ENCODE measurements at places on chromosomes 7 and 10. TPM values are rescaled to one million over a fixed set of nuclear protein-coding genes. Genes with fewer than 3 reads are reported as not detected.

Gene ANKRD22
- not detected for polyA plus RNA-seq

Gene UPK3B
- polyA plus RNA-seq, result 0.25 TPM

Gene FBXO24
- polyA plus RNA-seq, result 2.6 TPM

Gene OR2A5
- 0.30 TPM for polyA plus RNA-seq

Gene CPA2
- 0.35 TPM for polyA plus RNA-seq

Gene SLC16A9
- polyA plus RNA-seq, result 26.6 TPM

Gene ADAM12
- 11.2 TPM for polyA plus RNA-seq

Gene RAPGEF5
- 19.5 TPM for polyA plus RNA-seq

Gene FAM25A
- polyA plus RNA-seq, result not detected

Gene MSMB
- polyA plus RNA-seq, result not detected

Gene PTPN20
- 13.2 TPM for polyA plus RNA-seq

Gene IDI2
- 0.12 TPM for polyA plus RNA-seq

Gene ZNF273
- polyA plus RNA-seq, result 16.0 TPM

Gene ANKRD7
- polyA plus RNA-seq, result 1.8 TPM

Gene CYP2C19
- 0.08 TPM for polyA plus RNA-seq

Gene C10orf67
- 0.56 TPM for polyA plus RNA-seq

Gene CFTR
- 19.2 TPM for polyA plus RNA-seq

Gene ARMS2
- 0.52 TPM for polyA plus RNA-seq

Gene TRPV6
- polyA plus RNA-seq, result 1.5 TPM

Gene C10orf105
- 8.2 TPM for polyA plus RNA-seq

Gene BTBD16
- 2.5 TPM for polyA plus RNA-seq

Gene HOXA13
- not detected for polyA plus RNA-seq

Gene NAT16
- polyA plus RNA-seq, result 6.9 TPM

Gene MET
- 4.7 TPM for polyA plus RNA-seq

Gene DBF4
- polyA plus RNA-seq, result 15.5 TPM

Gene PNLIP
- polyA plus RNA-seq, result 0.57 TPM

Gene SPDYE1
- 0.33 TPM for polyA plus RNA-seq

Gene SAP25
- 9.8 TPM for polyA plus RNA-seq

Gene NET1
- polyA plus RNA-seq, result 63.7 TPM

Gene CTAGE4
- not detected for polyA plus RNA-seq

Gene COL26A1
- 39.7 TPM for polyA plus RNA-seq

Gene WIPF3
- 17.8 TPM for polyA plus RNA-seq

Gene ENTPD1
- 29.4 TPM for polyA plus RNA-seq

Gene MDFIC
- 21.4 TPM for polyA plus RNA-seq

Gene PODXL
- 51.1 TPM for polyA plus RNA-seq

Gene AIFM2
- polyA plus RNA-seq, result 7.8 TPM

Gene TDRD1
- 0.26 TPM for polyA plus RNA-seq

Gene C7orf57
- polyA plus RNA-seq, result 4.5 TPM

Gene NUDT1
- polyA plus RNA-seq, result 32.2 TPM

Gene GTF2I
- polyA plus RNA-seq, result 361 TPM

Gene GGCT
- polyA plus RNA-seq, result 37.6 TPM

Gene CCDC7
- polyA plus RNA-seq, result 3.5 TPM
